ENCODE measurements at places on chromosomes 3 and 15.

DNA sequence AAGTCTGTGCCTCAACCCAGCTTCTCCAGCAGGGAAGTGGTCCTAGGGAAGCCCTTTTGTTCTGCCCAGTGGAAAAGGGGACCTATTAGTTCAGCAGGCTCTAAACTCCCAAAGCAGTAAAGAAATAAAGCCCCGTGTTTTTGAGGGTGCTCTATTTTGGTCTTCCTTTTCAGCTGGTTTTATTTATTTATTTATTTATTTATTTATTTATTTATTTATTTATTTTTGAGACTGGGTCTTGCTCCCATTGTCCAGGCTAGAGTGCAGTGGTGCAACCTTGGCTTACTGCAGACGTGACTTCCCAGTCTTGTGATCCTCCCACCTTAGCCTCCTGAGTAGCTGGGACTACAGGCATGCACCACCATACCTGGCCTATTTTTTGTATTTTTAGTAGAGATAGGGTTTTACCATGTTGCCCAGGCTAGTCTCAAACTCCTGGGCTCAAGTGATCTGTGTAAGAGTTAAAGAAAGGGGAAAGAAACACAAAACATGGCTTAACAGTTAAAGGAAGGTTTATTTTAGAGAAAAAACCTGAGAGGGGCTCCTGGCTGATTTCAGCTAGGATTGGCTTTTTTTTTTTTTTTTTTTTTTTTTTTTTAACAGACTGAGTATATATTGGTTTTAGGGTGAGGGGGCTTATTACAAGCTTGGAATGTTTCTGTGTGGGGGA lies 154.6 kb downstream of the CLSTN2 start:
- DNase-seq, result no peak

- no peak for DNase-seq
These were observed 284.4 kb downstream of the SHQ1 start for GRCh38 chr3:72563690-72564370.

GRCh38 chr3:103057003-103057402 lies 622.2 kb downstream of the ZPLD1 start:
- DNase-seq, result no peak

DNA sequence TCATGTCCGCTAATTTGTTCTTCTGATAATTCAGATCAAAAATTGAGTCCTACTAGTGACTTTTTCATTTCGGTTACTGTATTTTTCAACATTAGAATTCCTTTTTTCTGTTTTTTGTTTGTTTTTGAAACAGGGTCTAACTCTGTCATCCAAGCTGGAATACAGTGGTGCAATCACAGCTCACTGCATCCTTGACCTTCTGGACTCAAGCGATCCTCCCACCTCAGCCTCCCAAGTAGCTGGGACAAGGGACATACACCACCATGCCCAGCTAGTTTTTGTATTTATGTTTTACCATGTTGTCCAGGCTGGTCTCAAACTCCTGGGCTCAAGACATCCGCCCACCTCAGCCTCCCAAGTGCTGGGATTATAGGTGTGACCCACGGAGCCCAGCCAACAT lies 8.0 kb upstream of the INO80 start:
- DNase-seq, result no peak

- DNase-seq, result peak; percentile 56
These were observed 90.7 kb downstream of the FNDC3B start for GRCh38 chr3:172129850-172130716.

GRCh38 chr15:67462875-67463274 lies 58.1 kb upstream of the C15orf61 start:
- DNase-seq, result no peak

- DNase-seq, result no peak
These were observed 110.4 kb upstream of the GMNC start for GRCh38 chr3:190972840-190973270.

GRCh38 chr3:64939747-64940450 lies 252.1 kb upstream of the ADAMTS9 start:
- no peak for DNase-seq

- DNase-seq, result no peak
These were observed 361.2 kb downstream of the MAGI1 start for GRCh38 chr3:65677486-65678010.

DNA sequence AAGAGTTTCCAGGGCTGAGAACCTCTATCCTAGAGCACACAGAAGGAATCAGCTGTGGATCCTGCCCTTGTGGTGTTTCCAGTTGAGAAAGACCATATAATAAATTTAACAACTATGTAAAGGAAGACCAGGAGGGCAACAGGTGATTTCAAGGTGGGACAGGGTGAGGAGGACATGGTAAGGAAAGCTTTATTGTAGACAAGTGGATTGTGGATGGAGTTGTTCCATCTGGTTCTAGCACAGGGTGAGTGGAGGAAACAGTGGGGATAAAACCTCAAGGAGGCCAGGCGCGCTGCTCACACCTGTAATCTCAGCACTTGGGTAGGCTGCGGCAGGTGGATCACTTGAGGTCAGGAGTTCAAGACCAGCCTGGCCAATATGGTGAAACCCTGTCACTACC lies 17.1 kb downstream of the SIAH2 start:
- no peak for DNase-seq
